NCI-H460 (cell line): ENCODE measurements at places on chromosomes 1 and 21. TPM values are rescaled to one million over a fixed set of nuclear protein-coding genes. Genes with fewer than 3 reads are reported as not detected.

GRCh38 chr1:172882791-172883386 lies 167.9 kb downstream of the TNFSF18 start:
- no peak for DNase-seq

DNA sequence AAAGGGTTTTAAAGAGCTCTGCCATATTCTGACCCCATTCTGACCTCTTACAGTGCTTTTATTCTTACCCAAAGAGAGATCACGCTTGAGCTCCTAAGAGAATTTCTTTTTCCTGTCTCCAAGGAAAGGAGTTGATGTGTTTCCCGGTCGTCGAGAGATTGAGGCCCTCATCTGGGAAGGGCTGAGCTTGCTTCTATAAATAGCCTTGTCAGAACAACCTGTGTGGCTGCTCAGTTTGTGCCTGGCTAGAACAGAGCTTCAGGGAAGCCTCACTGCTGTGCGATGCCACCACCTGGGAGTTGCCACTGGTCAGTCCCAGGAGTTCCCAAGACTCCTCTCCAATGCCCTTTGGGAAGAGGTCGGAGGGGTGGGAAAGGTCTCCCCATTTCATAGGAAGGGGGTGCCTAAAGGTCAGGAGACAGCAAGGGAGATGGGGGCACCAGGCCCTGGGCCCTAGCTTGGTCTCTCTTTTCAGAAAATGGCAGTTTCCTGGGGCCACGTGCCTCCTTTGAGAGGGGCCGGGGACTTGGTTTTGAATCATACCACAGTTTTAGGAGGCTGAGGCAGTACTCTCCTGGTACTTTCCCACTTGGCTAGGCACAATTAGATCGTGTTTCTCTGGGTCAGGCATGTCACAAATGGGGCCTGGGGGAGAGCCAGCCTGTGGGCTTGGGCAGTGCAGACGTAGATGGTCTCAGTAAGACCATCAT lies 52.1 kb downstream of the EIF2D start:
- DNase-seq = no peak

GRCh38 chr1:94962409-94963265 lies 35.7 kb upstream of the CNN3 start:
- no peak for DNase-seq

- no peak for DNase-seq
Measured at GRCh38 chr1:112264010-112264409, 132.0 kb upstream of the CTTNBP2NL start.

GRCh38 chr1:175599212-175599705 lies 144.1 kb downstream of the TNR start:
- DNase-seq = no peak

DNA sequence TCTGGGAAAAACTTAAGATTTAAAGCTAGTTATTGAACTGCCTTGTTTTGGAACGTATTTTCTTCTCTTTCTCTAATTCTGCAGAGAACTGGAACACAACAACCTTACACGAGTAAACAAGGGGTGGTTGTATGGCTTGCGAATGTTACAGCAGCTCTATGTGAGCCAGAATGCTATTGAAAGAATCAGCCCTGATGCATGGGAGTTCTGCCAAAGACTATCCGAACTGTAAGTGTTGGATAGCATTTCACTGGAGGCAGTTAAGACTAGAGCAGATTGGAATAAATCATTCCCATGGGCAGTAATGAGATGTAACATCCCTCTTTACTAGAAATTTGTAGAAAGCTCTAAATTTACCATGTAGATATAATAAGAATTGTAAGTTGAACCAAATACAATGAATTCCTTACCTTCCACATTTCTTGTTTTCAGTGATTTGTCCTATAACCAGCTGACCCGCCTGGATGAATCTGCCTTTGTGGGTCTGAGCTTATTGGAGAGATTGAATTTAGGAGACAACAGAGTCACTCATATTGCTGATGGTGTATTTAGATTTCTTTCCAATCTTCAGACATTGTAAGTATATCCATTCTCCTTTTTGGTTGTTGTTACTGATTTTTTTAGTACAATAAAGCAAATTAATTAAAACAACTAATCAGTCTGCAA lies 22.9 kb downstream of the LRIG2 start:
- DNase-seq = no peak

GRCh38 chr1:115089420-115090185 lies at the start of gene TSPAN2:
TSS of gene TSPAN2 (minus strand) at chr1:115089503. CDS start at chr1:115089432, 71 bp downstream.
- no peak for DNase-seq

DNA sequence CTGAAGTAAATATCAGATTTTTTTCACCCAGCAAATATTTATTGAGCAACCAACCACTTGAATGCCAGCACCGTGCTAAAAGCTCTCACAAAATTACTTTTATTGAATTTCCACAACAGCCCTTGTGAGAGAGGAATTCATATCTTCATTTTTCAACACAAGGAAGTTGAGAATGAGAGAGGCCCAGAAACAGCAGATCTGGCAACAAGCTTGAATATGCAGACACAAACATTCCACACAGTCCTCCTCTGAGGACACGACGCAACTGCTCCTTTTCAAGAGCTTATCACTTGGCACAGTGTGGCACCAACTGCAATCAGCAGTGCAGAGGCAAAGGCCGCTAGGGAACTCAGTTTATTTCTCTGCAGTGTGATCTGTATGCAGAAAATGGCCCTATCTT lies 32.2 kb upstream of the IFNAR2 start:
- no peak for DNase-seq

DNA sequence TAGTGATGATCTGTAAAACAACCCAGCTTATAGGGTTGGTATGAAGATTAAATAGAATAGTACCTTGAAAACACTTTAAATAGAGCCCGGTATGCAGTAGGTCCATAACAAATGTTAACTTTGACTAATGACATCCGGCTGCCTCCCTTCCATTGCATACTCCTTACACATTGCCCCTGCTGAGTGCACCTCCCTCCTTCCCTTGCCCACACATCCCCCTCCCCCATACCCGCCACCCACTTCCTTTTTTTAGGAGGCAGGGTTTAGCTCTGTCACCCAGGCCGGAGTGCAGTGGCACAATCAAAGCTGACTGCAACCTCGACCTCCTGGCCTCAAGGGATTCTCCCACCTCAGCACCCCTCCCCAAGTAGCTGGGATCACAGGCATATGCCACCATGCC lies 24.4 kb upstream of the ZC3H12A start:
- no peak for DNase-seq

DNA sequence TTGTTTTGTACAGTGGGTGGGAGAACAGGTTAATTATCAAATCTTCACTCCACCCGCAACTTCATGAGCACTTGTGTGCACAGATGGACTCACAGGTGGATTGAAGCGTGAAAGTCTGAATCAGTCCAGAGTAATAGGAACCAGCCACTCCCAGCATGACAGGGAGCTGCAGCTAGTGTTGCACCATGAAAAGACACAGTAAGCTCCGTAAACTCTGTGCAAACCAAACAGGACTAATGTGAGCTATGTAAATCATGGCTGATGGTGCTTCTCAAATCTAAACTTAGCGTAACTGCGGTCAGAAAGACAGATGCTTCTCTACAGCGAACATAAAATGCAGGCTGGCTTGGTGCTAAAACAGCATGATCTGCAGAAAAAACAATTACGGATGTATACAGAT lies 114.4 kb downstream of the CENPF start:
- no peak for DNase-seq

- no peak for DNase-seq
Measured at GRCh38 chr1:215777370-215777925, 210.3 kb downstream of the KCTD3 start.

DNA sequence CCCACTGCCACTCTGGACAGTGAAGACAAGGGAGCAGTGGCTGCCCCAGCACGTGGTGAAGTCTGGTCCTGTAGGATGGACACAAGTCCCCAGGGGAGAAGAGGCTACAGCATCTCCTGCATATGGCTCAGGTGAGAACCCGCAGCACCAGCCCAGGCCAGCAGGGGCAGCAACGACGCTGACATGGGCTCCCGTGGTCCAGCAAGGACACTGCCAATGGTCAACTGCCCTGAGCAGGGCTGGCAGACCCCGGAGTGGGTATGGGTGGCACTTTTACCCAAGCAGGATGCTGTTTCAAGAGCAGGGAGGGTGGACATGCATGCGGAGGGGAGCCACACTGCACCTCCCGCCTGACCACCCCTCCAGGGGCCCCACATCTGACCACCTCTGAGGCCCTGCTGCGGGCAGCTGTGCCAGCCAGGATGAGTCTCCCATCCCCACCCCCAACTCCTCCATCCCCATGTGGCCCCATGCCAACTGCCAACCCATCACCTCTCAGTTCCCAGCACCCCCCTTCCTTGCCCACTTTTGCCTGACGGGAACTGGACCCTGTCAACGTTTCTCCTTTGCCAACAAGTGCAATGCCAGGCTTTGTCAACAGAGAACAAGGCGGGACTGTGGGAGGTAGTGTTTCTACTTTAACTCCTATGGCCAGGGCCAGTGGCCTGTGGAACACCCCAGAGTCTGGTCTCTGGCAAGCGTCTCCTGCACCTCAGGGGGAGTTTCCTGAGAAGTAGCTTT lies 8.6 kb downstream of the MORN1 start:
- peak; percentile 21 for DNase-seq

DNA sequence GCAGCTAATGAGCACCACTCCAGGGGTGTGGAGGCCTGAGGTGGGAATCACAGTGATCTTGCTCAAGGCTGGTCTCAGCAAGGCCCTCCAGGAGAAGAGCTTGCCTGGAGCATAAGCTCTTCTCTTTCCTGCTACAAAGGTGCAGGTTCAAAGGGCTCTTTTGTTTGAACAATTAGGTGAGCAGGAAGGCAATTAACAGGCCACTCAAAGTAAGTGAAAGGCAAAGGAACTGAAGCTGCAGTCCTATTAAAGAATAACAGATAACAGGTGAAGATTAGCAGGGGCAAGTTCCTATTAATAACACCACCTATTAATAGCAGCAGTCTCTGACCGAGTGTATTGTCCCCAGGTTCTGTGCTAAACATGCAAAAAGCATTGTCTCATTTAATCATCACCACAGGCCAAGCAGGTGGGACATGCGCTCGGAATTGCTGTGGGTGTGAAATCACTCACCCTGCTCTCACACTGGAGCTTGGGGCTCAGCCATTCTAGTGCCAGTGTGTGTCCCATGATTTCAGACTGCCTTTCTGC lies 113.8 kb downstream of the RHOU start:
- DNase-seq = no peak

- no peak for DNase-seq
Measured at GRCh38 chr1:99855914-99856450, 5.8 kb downstream of the AGL start.

GRCh38 chr1:205570796-205571537 lies 60.8 kb downstream of the ELK4 start:
- DNase-seq = no peak

DNA sequence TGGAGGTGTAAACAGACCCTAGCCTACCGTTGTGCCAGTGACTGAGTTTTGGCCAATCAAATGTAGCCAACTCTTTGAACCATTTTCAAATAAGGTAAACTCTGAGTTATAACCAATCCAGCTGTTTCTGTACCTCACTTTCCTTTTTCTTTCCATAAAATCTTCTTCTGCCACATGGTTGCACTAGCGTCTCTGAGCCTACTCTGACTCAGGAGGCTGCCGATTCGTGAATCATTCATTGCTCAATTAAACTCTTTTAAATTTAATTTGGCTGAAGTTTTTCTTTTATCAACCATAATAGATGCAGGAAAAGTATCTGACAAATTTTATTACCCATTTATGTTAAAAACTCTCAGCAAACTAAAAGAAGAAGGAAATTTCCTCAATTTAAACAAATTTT lies 111.5 kb upstream of the LYPLAL1 start:
- no peak for DNase-seq

DNA sequence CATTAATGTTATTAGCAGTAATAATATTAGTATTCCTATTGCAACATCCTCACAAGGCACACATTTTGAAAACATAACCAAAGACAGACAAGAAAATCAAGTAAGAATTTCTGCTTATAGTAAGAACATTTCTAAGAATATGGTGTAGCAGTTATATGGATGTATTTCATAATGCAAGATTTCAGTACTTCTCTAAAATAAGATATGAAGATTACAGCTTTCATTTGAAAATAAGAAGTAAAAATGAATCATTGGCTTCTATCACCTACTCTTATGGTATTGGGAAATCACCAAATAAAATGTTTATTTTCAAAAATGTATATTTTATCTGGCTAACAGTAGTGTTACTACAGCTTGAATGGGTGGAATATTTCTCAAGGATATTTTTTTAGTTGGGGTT lies 103.8 kb upstream of the USP25 start:
- DNase-seq = no peak

GRCh38 chr1:54519709-54520108 lies 28.3 kb upstream of the ACOT11 start:
- peak; percentile 13 for DNase-seq

- DNase-seq = no peak
Measured at GRCh38 chr1:91872559-91873081, 13.3 kb downstream of the TGFBR3 start.

DNA sequence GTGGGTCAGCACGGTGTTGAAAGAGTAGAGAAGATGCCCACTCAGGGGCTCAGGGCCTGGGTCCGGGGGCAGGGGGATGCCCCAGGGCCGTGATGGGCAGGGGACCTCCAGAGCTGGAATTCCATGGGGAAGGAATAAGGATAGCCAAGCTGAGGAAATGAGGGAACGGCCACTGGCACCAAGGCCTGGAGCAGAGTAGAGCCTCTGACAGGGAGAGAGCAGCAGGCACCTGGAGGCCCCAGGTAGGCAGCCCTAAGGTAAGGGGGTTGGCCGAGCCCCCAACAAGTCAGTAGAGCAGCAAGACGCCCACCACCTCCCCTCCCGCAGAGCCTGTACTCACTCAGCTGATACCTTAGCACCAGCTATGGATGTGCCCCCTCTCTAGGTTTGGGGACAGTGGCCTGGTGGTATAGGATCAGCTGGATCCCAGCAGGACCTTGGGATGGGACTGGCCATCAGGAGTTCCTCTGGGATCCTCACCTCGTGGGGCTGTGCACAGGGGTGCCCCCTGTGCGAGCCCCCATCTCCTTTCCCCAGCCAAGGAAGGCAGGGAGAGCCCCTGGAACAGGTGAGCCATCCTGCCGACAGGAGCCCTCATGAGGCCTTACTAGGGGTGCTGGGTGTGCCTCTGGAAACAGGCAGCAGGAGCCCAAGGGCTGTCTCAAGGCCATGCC lies 21.0 kb upstream of the ARF1 start:
- DNase-seq = no peak

Gene RAD54L
- total RNA-seq = 5.3 and 6.6 TPM in 2 replicates

Gene MSH4
- total RNA-seq = 0.10 TPM in 1 of 2 replicates, not detected in the other

Gene SPATA17
- 3.9 and 4.0 TPM in 2 replicates for total RNA-seq

Gene SH3BP5L
- 20.5 and 23.6 TPM in 2 replicates for total RNA-seq

Gene HES2
- 0.57 and 1.0 TPM in 2 replicates for total RNA-seq

Gene LEFTY2
- total RNA-seq = not detected in 2 replicates

Gene FMN2
- 6.4 and 7.5 TPM in 2 replicates for total RNA-seq

Gene YARS1
- 169 and 184 TPM in 2 replicates for total RNA-seq

Gene RNU1-3
- under 0.01 TPM in 2 replicates for total RNA-seq

Gene CAMTA1
- total RNA-seq = 39.0 and 39.9 TPM in 2 replicates

Gene MYBPH
- not detected in 2 replicates for total RNA-seq

Gene CD247
- 0.47 TPM in 1 of 2 replicates, not detected in the other for total RNA-seq

Gene CACNA1S
- not detected in 2 replicates for total RNA-seq

Gene ADGRL4
- total RNA-seq = 0.05 and 0.09 TPM in 2 replicates

Gene NBPF11
- total RNA-seq = 6.0 and 6.7 TPM in 2 replicates

Gene NFASC
- total RNA-seq = 0.12 and 0.52 TPM in 2 replicates
